ENCODE measurements at places on chromosomes 5 and 9. TPM values are rescaled to one million over a fixed set of nuclear protein-coding genes. Genes with fewer than 3 reads are reported as not detected.

- DNase-seq, result no peak
These were observed 688 bp upstream of the PLPPR1 start for GRCh38 chr9:101027733-101028345.

Gene HSPB3
- total RNA-seq, result not detected

Gene PCDHB14
- total RNA-seq, result 2.7 TPM

DNA sequence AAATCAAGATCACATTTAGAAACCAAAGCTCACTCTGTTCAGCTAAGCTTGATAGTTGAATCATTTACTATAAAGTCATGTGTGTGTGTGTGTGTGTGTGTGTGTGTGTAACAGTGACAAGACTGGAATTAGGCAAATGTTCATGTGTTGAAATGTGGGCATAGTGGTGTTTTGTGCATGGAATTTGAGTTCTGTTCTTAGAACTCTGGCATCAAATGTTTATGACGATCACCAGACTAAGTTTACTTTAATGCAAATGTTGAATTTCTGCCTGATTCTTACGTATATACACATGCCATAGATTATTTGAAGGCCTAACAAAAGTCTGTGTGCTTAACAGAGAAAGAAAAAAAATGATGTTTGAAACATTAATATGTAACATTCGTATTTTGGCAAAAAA, 72.8 kb upstream of the COL5A1 start:
- DNase-seq, result no peak

Gene CORO2A
- total RNA-seq, result 0.69 TPM

- no peak for DNase-seq
These were observed 242.6 kb upstream of the MVB12B start for GRCh38 chr9:126084008-126084407.
